ENCODE measurements at places on chromosomes 4 and X. TPM values are rescaled to one million over a fixed set of nuclear protein-coding genes. Genes with fewer than 3 reads are reported as not detected.

ERVMER34-1 gene
- total RNA-seq = not detected

DOK7 gene
- total RNA-seq = not detected

AASDH gene
- 24.7 TPM for total RNA-seq

GRCh38 chr4:47313384-47313783 is 150.1 kb downstream of the COMMD8 start:
- no peaks in the 10 kb centered on the region for H3K27me3 ChIP-seq
- H3K4me3 ChIP-seq = no peak overlapping the region
- no peaks in the 10 kb centered on the region for H3K4me1 ChIP-seq
- H3K27ac ChIP-seq = no peak overlapping the region
- no peaks in the 10 kb centered on the region for H3K36me3 ChIP-seq
- no peak for DNase-seq

DNA sequence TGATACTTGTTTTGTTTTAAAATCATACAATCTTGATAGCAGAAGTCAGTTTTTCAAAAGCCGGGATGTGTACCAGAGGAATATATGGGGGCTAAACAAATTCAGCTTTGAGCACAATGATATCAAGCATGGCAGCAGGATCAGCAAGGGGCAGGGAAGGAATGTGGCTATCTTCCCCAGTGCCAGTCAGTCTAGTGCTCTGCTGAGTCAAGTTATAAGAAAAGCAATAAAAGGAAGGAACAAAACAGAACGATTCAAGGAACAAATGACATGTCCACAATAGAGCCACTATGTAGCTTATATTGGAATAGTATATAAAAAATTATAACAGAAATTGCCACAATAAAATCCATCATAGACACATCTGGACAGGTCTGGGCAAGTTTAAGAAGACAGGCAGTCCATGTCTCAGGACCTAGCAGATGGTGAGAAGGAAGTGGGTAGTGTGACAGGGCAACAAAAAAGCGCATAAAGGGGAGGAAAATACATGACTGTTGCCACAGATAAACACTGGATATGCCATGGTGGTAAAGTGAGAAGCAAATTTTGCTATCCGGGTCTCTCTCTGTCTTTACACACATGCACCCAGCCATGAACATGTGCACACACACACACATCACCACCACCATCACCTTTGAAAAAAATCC is 518.2 kb upstream of the HTR2C start:
- no peak overlapping the region for H3K4me3 ChIP-seq
- no peak overlapping the region for H3K27ac ChIP-seq
- no peaks in the 10 kb centered on the region for H3K27me3 ChIP-seq
- DNase-seq = no peak

- no peak overlapping the region for H3K27ac ChIP-seq
- no peaks in the 10 kb centered on the region for H3K27me3 ChIP-seq
- no peak overlapping the region for H3K4me3 ChIP-seq
- DNase-seq = no peak
Observed at GRCh38 chrX:49912086-49912485, 10.3 kb upstream of the CLCN5 start.

DNA sequence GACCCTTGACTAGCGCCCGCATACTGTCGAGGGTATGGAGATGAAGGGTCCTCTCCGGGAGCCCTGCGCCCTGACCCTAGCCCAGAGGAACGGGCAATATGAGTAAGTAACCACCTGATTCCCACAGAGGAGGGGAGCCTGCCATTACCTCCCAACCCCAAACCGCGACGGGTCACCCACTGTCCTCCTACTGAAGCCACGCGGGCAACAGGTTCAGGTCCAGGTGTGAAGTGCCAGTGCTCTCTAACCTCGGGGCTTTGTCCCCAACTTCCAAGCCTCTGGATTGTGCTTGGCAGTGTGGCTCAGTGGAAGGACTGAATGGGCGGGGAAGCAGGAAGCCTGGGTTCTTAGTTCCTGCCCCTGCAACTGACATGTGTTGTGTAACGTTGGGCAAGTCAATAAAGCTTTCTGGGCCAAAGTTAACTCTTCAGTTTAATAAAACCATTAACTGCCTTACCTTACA is 694 bp downstream of the OCRL start:
- DNase-seq = no peak
- no peaks in the 10 kb centered on the region for H3K36me3 ChIP-seq
- H3K4me3 ChIP-seq = peak overlapping the region; percentile 47

DNA sequence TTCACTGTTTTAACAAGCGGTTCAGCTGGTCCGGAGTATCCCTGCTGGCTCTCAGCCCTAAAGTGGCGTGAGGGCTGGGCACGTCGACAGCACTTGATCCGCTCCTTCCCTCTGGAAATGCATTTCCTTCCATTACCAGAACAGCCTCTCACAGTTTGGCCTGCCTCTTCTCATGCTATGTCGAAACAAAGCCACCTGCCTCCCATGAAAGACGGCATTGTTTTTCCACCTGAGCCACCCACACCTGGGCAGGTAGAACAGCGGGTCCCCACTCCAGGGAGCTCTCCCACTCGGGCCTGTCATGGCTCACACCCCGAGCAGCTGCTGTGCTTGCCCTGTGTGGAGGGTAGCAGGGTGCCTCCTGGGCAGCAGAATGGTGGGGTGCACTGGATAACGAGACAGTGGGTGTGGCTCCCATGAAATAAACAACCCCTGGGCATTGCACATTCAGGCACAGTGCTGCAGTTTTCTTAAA is 86.2 kb downstream of the FHDC1 start:
- no peaks in the 10 kb centered on the region for H3K36me3 ChIP-seq
- H3K4me3 ChIP-seq = no peak overlapping the region
- no peaks in the 10 kb centered on the region for H3K27me3 ChIP-seq
- H3K4me1 ChIP-seq = no peaks in the 10 kb centered on the region
- no peak for DNase-seq

DNA sequence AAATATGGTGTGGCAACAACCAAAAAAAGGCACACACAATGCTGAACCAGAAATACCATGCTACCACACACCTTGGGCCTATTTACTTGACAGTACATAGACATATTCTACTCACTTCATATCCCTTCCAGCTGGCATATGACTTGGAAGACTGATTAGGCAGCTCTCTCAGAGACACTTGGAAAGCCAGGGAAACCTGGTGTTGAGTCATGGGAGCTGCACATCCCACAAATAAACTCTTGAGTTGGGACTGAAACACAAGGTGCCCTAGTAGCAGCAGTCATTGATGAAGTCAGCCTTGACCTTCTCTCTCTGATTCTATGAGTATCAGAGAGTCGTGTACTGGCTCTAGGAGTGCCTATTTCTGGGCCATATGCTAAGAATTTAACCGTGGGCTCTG is 776.6 kb upstream of the LCORL start:
- no peaks in the 10 kb centered on the region for H3K36me3 ChIP-seq
- no peak for DNase-seq
- H3K4me1 ChIP-seq = no peaks in the 10 kb centered on the region
- no peaks in the 10 kb centered on the region for H3K27me3 ChIP-seq

DNA sequence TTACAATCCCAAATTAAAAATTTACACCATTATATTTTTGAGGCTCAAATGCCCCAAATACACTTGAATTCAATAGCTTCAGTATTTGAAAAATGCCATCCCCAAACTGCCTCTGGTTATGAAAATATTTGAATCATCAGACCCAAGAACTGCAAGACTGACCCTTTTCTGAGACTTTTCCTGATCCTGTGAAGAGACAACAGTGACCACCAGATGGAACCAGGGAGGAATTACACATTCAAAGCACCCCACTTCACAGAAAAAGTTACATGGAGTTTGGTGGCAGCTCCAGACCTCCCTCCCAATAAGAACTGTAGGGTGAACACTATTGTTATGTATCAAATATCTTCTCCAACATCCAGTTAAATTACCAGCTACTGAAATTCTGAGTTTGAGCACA is 44.0 kb upstream of the SCD5 start:
- H3K4me1 ChIP-seq = no peaks in the 10 kb centered on the region
- H3K27ac ChIP-seq = no peak overlapping the region
- no peaks in the 10 kb centered on the region for H3K27me3 ChIP-seq
- H3K4me3 ChIP-seq = no peak overlapping the region

DNA sequence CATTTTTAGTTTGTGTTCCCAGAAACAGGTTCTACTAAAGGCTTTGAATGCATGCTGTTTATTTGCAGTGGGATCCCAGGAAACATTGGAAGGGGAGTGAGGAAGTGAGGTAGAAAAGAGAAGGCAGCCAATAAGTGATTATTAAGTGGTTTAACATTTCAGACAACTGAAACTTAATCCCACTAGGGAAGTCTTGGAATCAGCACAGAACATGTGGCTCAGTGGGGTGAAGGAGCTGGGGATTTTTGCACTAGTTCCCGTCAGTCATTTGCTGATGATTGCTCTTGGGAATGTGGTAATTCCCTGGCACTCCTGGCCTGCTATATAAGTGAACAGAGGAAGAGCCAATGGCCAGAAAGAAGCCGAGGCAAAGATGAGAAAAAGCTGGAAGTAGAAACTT is 1053.0 kb upstream of the IGFBP7 start:
- no peak for DNase-seq
- no peak overlapping the region for H3K4me3 ChIP-seq
- no peaks in the 10 kb centered on the region for H3K36me3 ChIP-seq
- H3K27ac ChIP-seq = no peak overlapping the region
- H3K27me3 ChIP-seq = no peaks in the 10 kb centered on the region

GRCh38 chr4:38774181-38774955 is 8.4 kb downstream of the TLR10 start:
- no peaks in the 10 kb centered on the region for H3K27me3 ChIP-seq
- no peak overlapping the region for H3K4me3 ChIP-seq
- DNase-seq = no peak
- no peaks in the 10 kb centered on the region for H3K4me1 ChIP-seq
- no peaks in the 10 kb centered on the region for H3K36me3 ChIP-seq

DNA sequence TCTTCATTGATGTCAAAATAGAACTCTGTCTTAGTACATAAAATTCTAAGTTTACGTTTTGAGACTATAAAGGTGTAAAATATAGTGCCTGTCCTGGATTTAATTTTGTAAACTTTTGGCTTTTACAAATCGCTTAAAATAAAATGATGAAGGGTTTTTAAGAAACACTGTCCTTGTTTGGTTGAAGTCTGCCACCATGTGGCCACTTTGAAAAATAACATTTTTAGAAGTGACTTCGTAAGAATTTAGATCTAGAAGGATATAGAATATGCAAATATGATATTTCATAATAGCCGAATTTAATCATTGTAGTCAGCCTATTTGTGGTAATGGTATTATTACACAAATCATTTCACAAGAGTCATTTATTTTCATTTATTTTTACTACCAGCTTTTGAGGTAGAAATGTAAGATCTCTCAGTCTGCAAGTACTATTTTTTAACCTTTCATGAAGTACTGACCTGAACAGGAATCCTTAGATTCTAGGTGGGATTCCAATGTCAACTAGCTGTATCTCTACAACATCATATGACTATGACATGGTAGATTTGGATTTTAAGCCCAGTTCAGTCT is 31.0 kb upstream of the FAT4 start:
- H3K4me1 ChIP-seq = no peaks in the 10 kb centered on the region
- H3K36me3 ChIP-seq = no peaks in the 10 kb centered on the region
- no peaks in the 10 kb centered on the region for H3K27me3 ChIP-seq
- no peak overlapping the region for H3K27ac ChIP-seq
